ENCODE measurements at places on chromosomes 2 and 18. TPM values are rescaled to one million over a fixed set of nuclear protein-coding genes. Genes with fewer than 3 reads are reported as not detected.

Gene FKBP1B
- polyA plus RNA-seq, result 12.8 TPM

Gene SYT4
- 0.17 TPM for polyA plus RNA-seq

Gene HSPD1
- polyA plus RNA-seq, result 650 TPM

Gene C18orf32
- polyA plus RNA-seq, result 35.6 TPM

Gene SPAG16
- 67.5 TPM for polyA plus RNA-seq

Gene RGPD4
- not detected for polyA plus RNA-seq

Gene TFCP2L1
- 63.5 TPM for polyA plus RNA-seq

Gene IKZF2
- 9.1 TPM for polyA plus RNA-seq

Gene ST6GAL2
- 12.8 TPM for polyA plus RNA-seq

Gene HRH4
- polyA plus RNA-seq, result not detected

Gene PAX8
- polyA plus RNA-seq, result 241 TPM

Gene PXDN
- 161 TPM for polyA plus RNA-seq

Measured in right renal cortex interstitium (tissue), 3 donors.